T-cell (primary cell): ENCODE measurements at places on chromosomes 3 and 15. TPM values are rescaled to one million over a fixed set of nuclear protein-coding genes. Genes with fewer than 3 reads are reported as not detected.

DNA sequence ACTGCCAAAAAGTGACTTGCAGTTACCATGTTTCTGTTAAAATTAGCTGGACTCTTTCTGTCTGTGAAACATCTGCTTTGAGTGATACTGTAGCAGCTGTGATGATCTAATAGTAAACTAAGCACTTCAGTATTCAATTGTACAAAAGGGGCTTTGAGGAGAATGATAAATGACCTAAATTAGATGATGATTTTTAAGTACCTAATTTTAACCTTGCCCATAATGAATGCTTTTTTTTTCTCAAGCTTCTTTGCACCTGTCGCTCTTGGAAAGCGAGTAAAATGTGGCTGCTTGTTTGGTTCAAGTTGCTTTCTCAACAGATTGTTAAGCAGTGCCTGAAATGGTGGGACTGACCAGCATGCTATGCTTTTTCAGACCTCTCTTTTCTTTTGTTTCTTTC lies 752.3 kb downstream of the EPHA3 start:
- no peaks in the 10 kb centered on the region for H3K27me3 ChIP-seq
- no peak for DNase-seq
- no peaks in the 10 kb centered on the region for H3K36me3 ChIP-seq
- no peaks in the 10 kb centered on the region for H3K4me1 ChIP-seq
- no peak overlapping the region for H3K4me3 ChIP-seq

- no peaks in the 10 kb centered on the region for H3K4me1 ChIP-seq
- no peak for DNase-seq
Measured at GRCh38 chr3:159798951-159799350, 189.7 kb upstream of the IL12A start.

DNA sequence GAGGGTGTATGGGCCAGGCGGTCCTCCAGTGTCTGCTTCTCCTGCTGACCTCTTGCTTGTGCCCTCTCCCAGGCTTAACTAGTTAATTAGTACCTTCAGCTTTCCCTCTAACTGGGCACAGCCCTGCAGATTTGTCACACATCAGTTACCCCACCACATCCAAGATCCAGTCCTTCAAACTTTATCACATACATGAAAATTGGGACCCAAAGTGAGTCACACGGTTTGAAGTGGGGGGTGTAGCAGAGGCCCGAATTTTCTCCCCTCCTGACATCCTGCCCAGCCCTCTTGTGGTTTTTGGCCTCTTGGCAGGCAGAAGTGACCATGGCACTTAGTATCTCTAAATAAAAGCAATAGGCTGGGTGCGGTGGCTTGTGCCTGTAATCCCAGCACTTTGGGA lies 3.9 kb downstream of the MAPKAPK3 start:
- no peaks in the 10 kb centered on the region for H3K27me3 ChIP-seq
- H3K4me3 ChIP-seq = no peak overlapping the region
- peaks cover 3% of the 10 kb centered on the region for H3K36me3 ChIP-seq
- H3K27ac ChIP-seq = peak overlapping the region; percentile 58

DNA sequence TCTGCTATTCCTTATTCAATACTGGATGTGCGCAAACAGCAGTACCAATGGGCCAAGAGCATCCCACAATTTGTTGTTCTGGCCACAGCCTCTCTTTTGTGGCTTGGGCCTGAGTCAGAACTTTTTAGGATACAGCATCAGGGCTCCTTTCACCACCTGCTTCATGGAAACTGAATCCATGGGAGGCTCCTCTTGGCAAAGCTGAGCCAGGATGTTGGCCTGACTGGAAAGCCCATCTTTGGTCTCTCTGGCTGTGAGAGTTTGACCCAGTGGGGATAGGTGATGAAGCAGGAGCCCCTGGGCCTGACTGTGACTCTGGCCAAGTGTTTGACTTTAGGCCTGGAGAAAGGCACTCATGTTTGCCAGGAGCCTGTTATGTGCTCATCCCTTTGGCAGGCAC lies 27.6 kb downstream of the IL16 start:
- no peak for DNase-seq
- no peaks in the 10 kb centered on the region for H3K36me3 ChIP-seq
- no peak overlapping the region for H3K4me3 ChIP-seq

- no peaks in the 10 kb centered on the region for H3K4me1 ChIP-seq
- DNase-seq = no peak
- H3K27ac ChIP-seq = no peak overlapping the region
- no peaks in the 10 kb centered on the region for H3K27me3 ChIP-seq
Measured at GRCh38 chr15:39690881-39691634, 91.6 kb downstream of the FSIP1 start.

DNA sequence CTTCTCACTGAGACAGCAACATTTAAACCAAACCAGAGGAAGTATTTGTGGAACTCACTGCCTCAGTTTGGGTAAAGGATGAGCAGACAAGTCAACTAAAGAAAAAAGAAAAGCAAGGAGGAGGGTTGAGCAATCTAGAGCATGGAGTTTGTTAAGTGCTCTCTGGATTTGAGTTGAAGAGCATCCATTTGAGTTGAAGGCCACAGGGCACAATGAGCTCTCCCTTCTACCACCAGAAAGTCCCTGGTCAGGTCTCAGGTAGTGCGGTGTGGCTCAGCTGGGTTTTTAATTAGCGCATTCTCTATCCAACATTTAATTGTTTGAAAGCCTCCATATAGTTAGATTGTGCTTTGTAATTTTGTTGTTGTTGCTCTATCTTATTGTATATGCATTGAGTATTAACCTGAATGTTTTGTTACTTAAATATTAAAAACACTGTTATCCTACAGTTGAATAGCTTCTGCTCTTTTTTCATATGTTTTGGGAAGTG lies 23.3 kb downstream of the CLDN18 start:
- H3K27me3 ChIP-seq = peaks cover 9% of the 10 kb centered on the region
- DNase-seq = no peak
- H3K27ac ChIP-seq = no peak overlapping the region
- H3K4me1 ChIP-seq = no peaks in the 10 kb centered on the region

DNA sequence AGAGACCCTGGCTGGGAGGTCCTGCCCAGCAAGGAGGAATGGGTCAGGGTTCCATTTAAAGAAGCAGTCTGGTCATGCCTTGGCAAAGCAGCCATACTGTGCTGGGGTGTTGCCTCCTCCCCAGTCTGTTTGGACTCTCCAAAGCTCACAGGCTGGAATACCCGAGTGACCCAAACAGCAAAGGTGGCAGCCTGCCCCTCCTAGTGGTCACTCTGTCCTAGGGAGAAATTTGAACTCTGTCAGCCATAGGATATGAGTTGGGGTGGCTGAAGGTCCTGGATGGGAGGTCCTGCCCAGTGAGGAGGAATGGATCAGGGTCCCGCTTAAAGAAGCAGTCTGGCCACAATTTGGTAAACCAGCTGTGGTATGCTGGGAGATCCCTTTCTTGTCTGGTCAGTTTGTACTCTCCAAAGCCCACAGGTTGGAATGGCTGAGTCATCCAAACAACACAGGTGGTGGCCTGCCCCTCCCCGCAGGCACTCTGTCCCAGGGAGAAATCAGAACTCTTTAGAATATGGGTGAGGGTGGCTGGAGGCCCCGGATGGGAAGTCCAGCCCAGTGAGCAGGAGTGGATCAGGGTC lies 45.0 kb downstream of the CCR1 start:
- no peaks in the 10 kb centered on the region for H3K4me1 ChIP-seq
- no peaks in the 10 kb centered on the region for H3K36me3 ChIP-seq
- H3K27me3 ChIP-seq = no peaks in the 10 kb centered on the region
- H3K4me3 ChIP-seq = no peak overlapping the region

DNA sequence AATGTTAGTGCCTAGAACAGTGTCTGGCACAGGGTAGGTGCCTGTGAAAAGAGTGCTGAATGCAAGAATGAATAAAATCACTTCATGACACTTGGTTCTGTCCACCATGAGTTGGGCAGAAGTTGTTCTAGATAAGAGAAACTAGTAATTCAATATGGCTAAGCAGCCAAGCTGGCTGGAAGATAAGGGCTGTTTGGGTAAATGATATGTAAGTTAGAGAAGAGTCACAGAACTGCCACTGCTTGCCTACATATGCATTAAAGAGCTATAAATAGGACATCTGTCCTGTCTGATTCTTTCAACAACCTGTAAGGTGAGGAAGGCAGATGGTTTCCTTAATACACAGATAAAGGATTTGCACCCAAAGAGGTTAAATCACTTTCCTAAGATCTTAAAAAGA lies 13.1 kb downstream of the MTMR10 start:
- H3K4me1 ChIP-seq = peaks cover 7% of the 10 kb centered on the region
- H3K36me3 ChIP-seq = peaks cover 9% of the 10 kb centered on the region
- no peak overlapping the region for H3K27ac ChIP-seq
- H3K4me3 ChIP-seq = no peak overlapping the region
- DNase-seq = no peak

- no peak overlapping the region for H3K4me3 ChIP-seq
- H3K27ac ChIP-seq = no peak overlapping the region
- H3K27me3 ChIP-seq = peaks cover 2% of the 10 kb centered on the region
- peaks cover 7% of the 10 kb centered on the region for H3K4me1 ChIP-seq
Measured at GRCh38 chr3:191334346-191334893, 4.1 kb upstream of the UTS2B start.

GRCh38 chr3:143973259-143974021 lies 1.8 kb downstream of the DIPK2A start:
- H3K27ac ChIP-seq = peak overlapping the region; percentile 74
- no peaks in the 10 kb centered on the region for H3K36me3 ChIP-seq
- H3K27me3 ChIP-seq = no peaks in the 10 kb centered on the region
- peak overlapping the region; percentile 91 for H3K4me3 ChIP-seq

DNA sequence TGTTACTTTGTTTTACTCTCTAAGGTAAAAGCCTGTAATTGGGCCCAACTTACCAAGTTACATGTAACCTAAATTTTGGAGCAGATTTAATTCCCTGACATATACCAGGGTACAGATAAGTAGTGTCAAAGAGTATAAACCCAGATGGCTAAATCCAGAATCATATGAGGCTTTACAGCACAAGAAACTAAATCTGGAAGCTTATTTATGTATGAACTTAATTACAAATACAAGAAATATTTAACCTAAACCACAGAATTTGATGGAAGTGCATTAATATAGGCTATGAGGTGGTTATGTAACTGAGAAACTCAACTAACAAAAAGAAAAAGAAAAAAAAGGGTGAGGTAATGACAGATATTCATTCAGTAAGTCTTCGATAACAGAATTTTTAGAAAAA lies 930.2 kb upstream of the ALCAM start:
- H3K4me1 ChIP-seq = no peaks in the 10 kb centered on the region
- H3K36me3 ChIP-seq = no peaks in the 10 kb centered on the region
- DNase-seq = no peak

DNA sequence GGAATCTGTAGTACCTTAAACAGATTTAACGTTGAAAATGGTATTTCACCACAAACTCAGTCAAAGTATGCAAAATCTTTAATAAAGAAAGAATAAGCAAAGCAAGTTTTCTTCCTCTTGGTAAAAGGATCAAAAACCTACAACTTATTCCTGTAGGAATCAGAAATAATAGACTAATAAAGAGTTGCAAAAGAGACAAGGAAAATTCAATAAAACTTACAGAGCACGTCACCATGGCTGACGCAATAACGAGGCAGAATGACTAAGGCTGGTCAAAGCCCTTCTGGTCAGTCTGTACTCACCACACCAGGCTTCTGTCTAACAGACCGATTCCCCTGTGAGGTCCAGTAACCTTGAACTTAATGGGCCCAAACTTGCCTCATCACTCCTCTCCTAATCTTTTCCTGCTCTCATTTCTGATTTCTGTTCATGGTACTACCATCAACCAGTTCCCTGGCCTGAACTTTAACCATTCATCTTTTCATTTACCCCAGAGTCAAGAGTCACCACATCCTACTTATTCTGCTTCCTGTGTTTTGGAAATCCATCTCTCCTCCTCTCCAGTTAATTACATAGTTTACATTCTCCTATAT lies 5.0 kb downstream of the MASP1 start:
- H3K27me3 ChIP-seq = peaks cover 13% of the 10 kb centered on the region
- H3K27ac ChIP-seq = no peak overlapping the region
- H3K4me3 ChIP-seq = no peak overlapping the region
- no peaks in the 10 kb centered on the region for H3K4me1 ChIP-seq
- H3K36me3 ChIP-seq = no peaks in the 10 kb centered on the region

- H3K27me3 ChIP-seq = no peaks in the 10 kb centered on the region
- no peak overlapping the region for H3K27ac ChIP-seq
- no peak overlapping the region for H3K4me3 ChIP-seq
- no peaks in the 10 kb centered on the region for H3K4me1 ChIP-seq
- no peak for DNase-seq
- no peaks in the 10 kb centered on the region for H3K36me3 ChIP-seq
Measured at GRCh38 chr3:98454929-98455328, 8.1 kb upstream of the OR5K1 start.

DNA sequence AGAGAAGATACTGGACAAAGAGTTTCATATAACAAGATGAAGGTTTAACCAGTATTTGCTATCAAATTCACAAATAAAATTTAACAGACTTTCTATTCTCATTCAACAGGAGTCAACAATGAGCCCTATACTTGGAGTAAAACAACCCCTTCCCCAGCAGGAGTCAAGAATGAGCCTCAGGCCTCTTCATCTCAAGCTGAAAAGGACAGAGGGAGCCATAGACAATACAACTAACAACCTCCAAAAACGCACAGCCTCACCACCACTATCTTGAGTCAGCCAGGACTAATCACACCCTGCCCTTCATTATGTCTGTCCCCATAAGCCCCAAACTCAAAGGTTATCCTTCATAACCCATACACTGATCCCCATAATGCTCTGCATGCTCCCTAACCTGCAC lies 36.4 kb downstream of the ETFA start:
- H3K27ac ChIP-seq = no peak overlapping the region
- H3K27me3 ChIP-seq = no peaks in the 10 kb centered on the region
- H3K36me3 ChIP-seq = peaks cover 35% of the 10 kb centered on the region
- no peak overlapping the region for H3K4me3 ChIP-seq
- DNase-seq = no peak

DNA sequence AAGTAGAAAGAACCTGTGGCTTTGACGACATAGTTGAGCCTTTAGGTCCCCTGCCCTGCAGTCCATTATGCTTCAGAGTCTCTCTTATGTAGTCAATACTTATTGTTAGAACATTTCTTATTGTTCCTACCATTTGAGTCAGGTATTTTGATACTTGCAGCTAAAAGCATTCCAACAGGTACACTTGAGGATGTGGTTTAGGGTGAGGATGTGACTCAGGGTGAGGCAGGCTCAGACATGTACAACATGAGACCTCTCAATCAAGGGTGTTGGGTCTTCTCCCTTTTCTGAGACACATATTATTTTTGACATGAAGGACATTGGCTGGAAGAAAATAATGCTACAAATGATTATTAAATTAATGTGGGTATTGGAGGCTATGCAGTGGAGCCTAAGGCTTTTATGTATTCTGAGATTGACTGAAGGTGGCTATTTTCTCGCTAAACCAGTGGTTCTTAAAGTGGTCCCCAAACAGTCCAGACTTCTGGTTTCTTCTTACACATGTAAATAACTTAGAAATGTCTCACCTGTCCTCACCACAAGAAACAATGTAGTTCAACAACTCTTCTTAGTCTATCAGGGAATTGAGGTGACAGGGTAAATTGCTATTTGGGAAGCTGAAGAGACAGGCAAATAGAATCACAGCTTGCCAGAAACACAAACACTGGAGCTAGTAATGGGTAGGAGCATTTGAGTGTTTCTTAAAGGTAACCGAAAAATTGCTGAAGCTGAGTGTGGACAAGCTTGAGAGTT lies 135.5 kb upstream of the ZPLD1 start:
- H3K27me3 ChIP-seq = no peaks in the 10 kb centered on the region
- H3K4me3 ChIP-seq = no peak overlapping the region
- no peaks in the 10 kb centered on the region for H3K4me1 ChIP-seq
- no peak for DNase-seq
- H3K27ac ChIP-seq = no peak overlapping the region

GRCh38 chr3:33273628-33274027 lies 3.6 kb upstream of the FBXL2 start:
- no peak overlapping the region for H3K27ac ChIP-seq
- H3K4me3 ChIP-seq = no peak overlapping the region

GOLGA6D gene
- not detected for total RNA-seq

SLC27A2 gene
- 0.56 TPM for total RNA-seq

HAPLN3 gene
- total RNA-seq = 172 TPM

TMEM44 gene
- 2.7 TPM for total RNA-seq

FOXP1 gene
- 586 TPM for total RNA-seq

TICRR gene
- 0.38 TPM for total RNA-seq

KBTBD13 gene
- total RNA-seq = not detected

CMC1 gene
- 18.3 TPM for total RNA-seq

STRIT1 gene
- not detected for total RNA-seq
